ENCODE measurements at places on chromosomes 16 and 17.

GRCh38 chr17:69480245-69480644 is 65.7 kb downstream of the MAP2K6 start:
- DNase-seq = no peak

DNA sequence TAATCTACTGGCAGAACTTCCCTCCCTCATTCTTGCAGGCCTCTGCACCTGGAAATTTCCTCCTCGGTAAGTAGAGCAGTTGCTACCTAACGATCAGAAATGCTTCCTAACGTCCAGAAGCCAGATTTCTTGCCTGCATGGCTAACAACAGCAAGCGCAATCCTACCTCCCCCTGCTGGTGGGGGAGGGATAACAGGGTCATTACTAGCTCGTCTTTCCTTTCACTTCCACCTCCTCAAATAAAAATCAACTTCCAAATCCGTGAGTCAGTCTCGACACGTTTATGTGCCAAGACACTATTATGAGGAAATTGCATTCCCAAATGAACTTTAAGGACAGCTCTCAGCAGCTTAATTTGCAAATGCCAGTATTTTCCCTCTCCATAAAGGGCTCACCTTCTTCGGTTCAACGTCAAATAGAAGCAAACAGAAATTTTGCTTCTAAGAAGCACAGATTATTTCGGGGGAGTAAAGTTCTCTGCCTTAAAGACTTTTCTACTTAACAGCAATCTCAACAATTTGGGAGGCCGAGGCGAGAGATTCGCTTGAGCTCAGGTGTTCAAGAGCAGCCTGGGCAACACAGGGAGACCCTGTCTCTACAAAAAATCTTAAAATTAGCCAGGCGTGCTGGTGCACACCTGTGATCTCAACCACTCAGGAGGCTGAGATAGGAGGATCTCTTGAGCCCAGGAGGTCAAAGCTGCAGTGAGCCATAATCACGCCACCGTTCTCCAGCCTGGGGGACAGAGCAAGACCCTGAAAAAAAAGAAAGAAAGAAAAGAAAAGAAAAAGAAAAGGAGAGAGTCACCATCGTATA is 188.6 kb upstream of the PSMD7 start:
- DNase-seq = no peak

- no peak for DNase-seq
These were observed 57.6 kb downstream of the CDRT4 start for GRCh38 chr17:15409721-15410250.

DNA sequence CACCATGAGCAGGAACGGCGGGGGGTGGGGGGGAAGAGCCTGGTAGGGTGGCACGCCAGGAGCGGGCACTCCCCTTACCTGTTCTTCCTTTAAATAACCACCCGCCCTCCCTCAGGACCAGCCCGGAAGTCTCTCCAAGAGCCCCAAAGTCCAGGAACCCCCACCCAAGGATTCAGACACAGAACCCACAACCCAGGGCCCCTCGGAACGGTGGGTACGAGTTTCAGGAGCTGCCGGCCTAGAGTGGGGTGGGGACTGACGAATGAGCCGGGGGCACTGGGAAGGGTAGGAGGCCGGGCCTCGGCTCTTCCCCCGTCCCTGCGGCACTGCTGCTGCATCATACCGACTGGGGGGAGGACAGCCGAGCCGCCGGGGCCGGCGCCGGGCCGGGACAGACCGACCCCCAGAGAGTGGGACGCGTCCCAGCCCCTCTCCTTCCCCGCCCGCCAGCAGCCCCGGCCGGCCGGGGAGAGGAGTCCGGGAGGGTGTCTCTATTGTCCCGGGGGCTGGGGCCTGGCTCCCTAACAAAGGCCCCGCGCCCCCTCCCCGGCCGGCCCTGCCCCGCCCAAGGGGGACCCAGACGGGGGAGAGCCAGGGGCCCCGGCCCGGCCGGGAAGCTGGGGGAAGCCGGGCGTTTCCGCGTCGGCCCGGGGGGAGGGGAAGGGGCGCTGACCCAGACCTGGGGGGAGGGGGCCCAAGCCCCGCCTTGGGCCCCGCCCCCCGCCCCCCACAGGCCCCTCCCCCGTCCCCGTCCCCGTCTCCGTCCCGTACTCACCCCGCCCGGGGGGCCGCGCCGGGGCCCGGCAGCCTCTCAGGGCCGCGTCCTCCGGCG is 747 bp downstream of the ATXN7L3 start:
- peak; percentile 59 for DNase-seq

GRCh38 chr16:51133688-51134087 is 17.4 kb downstream of the SALL1 start:
- no peak for DNase-seq

DNA sequence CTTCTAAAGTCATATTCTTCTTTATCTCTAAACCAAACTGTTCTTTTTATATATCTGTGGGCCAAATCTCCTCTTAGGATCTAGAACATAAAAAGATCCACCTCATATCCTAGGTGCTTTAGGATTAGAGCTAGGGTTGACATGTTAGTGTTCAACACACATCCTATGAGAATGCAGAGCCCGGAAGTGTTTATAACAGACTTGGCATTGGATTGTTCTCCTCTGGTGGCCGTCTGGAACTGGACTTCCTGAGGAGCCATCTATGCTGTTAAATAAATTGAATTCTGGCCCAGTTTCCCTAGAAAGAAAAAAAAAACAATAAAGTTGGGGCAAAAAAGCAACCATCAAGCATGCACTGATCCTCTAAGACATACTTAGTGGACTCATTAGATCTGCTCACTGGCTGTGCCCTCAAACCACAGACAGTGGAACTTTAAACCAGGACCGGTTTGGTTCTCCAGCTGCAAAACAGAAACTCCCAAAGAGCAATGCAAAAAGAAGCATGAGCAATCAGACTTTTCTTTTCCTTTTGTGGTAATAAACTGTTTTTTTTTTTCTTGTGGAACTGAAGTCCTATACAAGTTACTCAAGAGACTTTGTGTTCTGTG is 182.5 kb downstream of the ZNF18 start:
- DNase-seq = no peak

- no peak for DNase-seq
These were observed 4.3 kb upstream of the C16orf95 start for GRCh38 chr16:87321336-87322107.

DNA sequence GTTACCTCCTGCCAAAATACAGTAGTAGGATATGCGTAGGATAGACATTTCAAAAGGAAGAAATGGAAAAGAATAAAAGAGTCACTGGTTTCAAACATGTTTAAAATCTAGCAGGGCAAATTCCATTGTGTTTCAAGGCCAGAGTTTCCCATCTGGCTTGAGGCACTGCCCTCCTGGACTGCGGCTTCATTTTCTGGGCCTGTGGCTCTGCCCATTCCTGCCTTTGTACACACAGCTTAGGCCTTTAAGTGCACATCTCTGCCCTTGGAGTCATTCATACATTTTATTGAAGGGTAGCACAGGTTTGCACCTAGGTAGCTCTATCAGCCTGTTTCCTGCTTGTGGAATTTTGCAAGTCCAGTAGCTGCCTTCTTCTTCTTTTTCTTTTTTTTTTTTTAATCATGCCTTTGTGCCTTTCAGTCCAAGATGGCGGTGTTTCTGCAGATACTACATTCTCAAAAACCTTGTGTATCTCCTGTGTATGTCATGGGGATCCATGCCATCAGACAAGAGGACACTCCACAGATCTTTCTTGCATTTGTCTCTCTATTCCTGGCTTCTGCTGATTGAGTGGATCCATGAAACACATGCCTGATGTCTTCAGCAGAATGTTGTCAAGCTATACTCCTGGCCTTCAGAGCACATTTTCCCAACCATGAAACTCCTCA is 282.9 kb downstream of the BCAS3 start:
- no peak for DNase-seq

DNA sequence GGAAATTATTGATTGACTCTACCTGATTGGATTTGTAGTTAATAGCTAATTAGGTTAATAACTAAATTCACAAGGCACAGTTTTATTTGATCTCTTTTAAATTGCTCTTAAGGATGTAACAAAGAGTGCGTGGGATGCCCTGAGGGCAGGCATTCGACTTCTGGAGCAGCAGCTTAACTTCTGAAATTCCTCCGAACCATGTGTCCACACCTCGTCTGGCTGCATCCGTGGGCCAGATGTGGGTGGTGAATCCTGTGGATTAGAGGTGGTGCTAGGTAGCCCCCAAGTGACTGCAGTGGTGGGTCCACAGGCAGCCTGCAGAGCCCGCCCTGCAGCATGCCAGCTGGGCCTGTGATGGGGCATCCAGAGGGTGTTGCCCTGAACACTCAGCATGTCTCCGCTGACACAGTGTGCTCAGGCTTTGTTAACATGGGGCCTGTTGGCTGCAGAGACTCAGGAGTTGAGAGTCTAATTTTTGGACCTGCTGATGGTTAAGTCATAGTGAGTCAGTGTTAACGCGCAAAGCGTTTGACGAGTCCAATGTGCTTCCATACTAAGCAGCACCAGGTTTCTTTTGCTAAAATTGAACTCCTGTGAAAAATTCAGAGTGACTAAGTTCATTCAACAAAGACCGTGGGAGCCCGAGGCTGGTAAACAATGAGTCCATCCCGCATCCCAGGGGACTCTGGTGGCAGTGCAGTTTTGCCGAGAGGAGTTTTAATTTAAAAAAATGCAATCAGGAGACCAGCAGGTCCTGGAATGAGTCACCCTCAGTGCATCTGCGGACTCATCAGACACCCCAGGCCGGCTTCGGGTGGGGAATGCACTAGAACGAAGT is 3.8 kb upstream of the NPB start:
- no peak for DNase-seq

DNA sequence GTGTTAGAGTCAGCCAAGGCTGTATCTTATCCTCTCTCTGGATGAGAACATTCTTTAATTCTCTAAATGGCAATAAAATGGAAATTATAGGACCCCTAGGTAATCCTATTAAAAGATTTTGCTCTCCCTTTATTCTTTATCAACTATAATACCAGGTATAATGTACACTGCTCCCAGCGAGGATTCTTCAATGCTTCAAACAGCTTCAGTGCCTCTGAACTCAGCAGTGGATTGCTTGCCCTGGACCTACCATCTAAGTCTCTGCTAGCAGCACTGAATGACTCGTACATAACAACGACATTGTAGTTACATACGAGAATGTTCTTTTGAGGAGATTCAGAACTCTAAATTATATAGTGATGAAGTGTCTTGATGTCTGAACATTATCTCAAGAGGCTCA is 3.7 kb upstream of the OR3A2 start:
- DNase-seq = no peak

- DNase-seq = no peak
These were observed 584 bp downstream of the TCAP start for GRCh38 chr17:39665642-39666224.

DNA sequence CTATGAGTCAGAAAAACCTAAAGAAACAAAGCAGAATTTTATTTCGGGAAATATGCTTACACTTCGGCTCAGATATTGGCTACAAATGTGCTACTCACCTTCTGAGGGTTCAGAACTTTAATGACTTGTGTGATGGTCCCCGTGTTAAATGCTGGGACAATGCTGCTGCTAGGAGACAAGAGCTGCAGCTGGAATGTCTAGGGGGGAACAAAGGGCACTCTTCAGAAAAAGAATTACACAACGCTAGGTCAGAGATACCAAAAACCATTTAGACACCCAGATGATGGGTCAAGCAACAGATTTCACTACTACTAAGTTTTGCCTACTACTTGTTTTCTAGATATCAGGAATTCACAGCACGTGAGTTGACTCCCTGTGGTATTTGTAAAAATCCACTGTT is 10.0 kb upstream of the PHLPP2 start:
- DNase-seq = no peak

DNA sequence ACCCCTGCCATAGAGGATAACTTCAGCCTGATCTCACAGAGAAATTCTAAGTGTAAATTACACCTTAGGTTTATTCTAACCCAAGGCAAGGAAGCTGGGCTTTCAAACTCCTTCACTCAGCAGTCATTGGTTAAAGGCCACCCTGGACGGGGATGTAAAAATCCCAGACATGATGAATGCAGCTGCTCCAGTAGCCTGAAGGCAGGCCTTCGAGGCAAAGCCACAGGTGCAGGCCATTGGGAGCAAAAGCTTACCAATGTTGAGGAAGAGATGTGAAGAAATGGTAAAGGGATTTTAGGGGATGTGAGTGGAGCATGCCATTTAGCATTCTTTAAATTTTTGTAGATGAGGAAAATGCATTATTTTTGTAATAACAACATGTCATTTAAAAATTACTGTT is 514.4 kb downstream of the XYLT1 start:
- DNase-seq = no peak

DNA sequence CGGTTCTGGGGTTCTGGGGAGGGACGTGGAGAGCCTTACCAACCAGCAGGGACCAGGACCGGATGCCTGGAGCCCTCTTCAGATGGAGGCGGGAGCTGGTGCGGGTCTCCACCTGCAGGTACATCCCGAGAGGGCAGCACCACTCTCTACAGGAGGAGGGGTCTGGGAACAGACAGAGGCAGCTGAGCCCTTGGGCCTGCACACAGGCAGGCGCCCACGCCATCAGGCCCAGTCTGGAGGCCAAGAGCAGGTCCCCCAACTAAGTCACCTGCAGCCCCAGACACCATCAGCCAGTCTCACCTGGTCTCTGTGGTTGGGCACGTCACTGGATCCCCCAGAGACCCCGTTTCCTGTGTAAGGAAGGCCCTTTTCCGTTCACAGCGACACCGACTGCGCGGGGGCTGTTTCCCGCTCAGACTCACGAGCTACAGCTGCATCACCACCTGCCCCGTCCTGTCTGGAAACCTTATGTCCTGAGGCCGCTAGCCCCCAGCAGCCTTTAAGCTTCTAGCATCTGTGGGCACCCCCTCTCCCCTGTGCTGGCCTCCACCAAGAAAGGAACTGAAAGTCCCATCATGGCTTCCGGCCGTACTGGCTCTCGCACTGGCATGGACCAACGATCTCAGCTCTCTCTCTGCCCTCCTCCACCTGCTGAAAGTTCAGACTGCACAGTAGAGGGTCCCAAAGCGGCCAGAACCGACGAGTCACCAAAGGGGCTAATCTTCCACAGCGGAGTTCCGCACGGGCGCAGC is 1.2 kb downstream of the CYBC1 start:
- peak; percentile 78 for DNase-seq

DNA sequence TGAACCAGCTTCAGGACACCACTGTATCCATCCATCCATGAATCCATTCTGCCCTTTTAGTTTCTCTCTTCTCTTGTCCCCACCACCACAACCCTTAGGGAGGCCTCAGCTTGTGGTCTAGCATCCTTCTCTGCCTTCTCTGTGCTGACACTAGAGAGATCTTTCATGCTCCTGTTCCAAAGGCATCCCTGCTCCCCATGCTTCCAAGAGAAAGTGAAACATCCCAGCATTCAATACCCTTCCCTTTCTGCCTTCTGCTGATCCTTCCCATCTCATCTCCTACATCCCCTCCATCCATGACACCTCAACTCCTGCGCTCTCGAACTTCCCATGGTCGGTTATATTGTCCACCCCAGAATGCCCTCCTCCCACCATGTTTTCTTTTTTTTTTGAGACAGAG is 10.0 kb downstream of the RAPGEFL1 start:
- DNase-seq = no peak

GRCh38 chr16:2007081-2007836 is 2.4 kb downstream of the ZNF598 start:
- no peak for DNase-seq

- DNase-seq = peak; percentile 68
These were observed 3.6 kb downstream of the IRF8 start for GRCh38 chr16:85902366-85903155.

- DNase-seq = peak; percentile 95
These were observed at the start of gene C16orf95 for GRCh38 chr16:87316923-87317749. Gene C16orf95, minus strand, starts transcription at chr16:87317392. Its CDS starts 150 bp downstream, at chr16:87317242.

- DNase-seq = no peak
These were observed 72.5 kb downstream of the KNOP1 start for GRCh38 chr16:19645557-19645981.

GRCh38 chr17:1758807-1759206 is 3.1 kb upstream of the SERPINF1 start:
- no peak for DNase-seq

- no peak for DNase-seq
These were observed 3.1 kb downstream of the PLCG2 start for GRCh38 chr16:81782236-81782635.

Measured in stimulated activated CD4-positive, alpha-beta T cell treated with anti-CD3 and anti-CD28 coated beads, Interleukin-4, amount 100 ng/mL, for 4 hours (primary cell).